AG08396 (cell line): ENCODE measurements at places on chromosomes 16 and 17.

- DNase-seq = no peak
These were observed 3.6 kb downstream of the CDC6 start for GRCh38 chr17:40291281-40291664.

DNA sequence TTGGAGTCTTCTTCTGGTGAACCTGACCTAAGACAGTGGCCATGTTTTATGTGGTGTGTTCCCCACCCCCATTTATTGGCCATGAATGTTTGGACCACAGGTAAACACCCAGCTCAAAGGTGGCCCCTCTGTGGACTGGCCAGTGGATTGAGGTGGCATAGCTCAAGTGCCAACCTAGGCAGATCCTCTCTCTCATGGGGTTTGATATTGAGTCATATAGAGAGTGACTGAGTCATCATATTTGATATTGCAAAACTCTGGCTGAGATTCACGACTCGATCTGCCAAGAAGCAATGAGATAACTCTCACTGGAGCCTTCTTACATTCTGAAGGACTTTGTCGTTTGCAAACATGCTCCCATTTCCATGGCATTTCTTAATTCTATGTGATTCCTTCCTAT is 10.5 kb upstream of the TEKT3 start:
- DNase-seq = peak; percentile 74

GRCh38 chr17:76263896-76264295 is 1.3 kb upstream of the UBALD2 start:
- DNase-seq = no peak

- peak; percentile 93 for DNase-seq
These were observed at the start of gene BCKDK for GRCh38 chr16:31108035-31108793. Gene BCKDK (plus strand): TSS chr16:31108386. CDS start chr16:31109224, 838 bp downstream.

DNA sequence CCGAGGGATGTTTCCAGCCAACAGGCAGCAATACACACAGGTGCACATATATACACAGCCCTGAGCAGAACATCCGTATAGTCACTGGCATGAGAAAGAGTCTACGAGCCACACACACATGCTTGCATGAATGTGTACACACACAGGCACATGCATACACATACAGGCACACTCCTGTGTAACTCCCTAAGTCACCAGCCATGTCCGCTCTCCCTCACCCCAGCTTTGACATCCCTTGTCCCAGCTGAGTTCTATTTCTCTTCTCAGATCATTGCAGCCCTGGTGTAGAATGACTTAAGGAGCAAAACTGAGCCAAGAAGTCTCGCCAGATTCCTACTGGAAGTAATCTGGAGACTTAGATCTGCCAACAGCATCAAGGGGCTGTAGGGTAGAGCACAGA is 13.1 kb downstream of the CDRT4 start:
- no peak for DNase-seq

DNA sequence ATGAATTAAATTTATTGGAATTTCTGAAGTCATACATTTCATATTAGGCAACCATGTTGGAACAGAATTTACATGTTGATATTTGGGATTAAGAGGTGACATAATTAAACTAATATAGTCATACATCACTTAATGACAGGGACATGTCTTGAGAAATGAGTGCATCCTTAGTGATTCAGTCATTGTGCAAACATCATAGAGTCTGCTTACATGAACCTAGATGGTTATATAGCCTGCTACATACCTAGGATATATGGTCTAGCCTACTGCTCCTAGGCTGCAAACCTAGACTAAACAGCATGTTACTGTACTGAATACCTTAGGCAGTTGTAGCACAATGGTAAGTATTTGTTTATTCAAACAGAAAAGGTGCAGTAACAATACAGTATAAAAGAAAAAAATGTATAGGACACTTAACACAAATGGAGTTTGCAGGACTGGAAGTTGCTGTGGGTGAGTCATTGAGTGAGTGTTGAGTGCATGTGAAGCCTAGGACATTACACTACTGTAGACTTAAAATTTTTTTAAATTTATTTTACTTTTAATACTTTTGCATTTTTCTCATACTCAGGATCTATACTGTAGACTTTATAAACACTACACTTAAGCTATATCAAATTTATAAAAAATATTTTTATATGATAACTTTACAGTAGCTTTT is 85.6 kb downstream of the OMG start:
- no peak for DNase-seq

- no peak for DNase-seq
These were observed 8.2 kb downstream of the SLC6A2 start for GRCh38 chr16:55663765-55664677.

DNA sequence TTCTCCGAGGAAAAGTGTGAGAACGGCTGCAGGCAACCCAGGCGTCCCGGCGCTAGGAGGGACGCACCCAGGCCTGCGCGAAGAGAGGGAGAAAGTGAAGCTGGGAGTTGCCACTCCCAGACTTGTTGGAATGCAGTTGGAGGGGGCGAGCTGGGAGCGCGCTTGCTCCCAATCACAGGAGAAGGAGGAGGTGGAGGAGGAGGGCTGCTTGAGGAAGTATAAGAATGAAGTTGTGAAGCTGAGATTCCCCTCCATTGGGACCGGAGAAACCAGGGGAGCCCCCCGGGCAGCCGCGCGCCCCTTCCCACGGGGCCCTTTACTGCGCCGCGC is at the start of gene ERBB2:
Gene ERBB2 (plus strand): TSS at position 247 of the 330 bp plus-strand sequence. CDS start 175 bp downstream, outside the sequence.
- DNase-seq = peak; percentile 85

GRCh38 chr16:67928561-67929364 is 2.9 kb downstream of the CTRL start:
- peak; percentile 80 for DNase-seq

GRCh38 chr16:1098266-1098991 is 2.4 kb upstream of the C1QTNF8 start:
- no peak for DNase-seq

GRCh38 chr17:6710317-6710716 is 2.9 kb downstream of the SLC13A5 start:
- DNase-seq = no peak

DNA sequence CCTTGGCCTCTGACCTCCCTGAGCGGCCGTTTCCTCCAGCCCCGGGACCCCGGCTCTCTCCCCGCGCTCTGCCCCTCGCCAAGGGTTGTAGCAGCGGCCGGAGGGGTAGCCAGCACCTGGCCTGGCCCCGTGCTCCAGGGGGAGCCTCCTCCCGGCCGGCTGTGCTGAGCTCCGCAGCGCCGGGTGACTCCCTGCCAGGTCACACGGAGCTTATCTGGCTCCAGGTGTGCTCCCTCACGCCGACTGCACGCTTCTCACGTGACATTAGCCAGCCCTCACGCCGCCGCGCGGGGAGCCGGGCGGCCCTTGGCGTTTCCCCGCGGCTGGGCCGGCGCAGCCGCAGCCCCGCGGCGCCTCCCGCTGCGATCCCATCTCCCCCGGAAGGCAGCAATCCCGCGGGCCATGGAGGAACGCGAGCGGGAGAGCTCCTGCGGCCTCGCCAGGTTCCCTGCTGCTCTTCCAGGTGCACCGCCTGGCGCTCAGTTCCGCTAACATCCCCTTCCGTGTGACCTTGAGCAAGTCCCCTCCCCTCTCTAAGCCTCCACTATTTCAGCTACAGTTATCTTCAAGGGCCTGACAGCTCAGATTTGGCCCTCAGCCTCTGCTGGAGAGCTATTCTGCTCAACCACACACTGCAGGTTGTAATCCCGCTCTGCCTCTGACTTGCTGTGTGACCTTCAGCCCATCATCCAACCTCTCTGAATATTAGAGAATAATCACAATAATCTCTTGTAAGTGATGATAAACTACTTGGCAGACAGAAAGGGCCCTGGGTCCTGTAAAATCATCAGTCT is 3.4 kb downstream of the MYO18A start:
- DNase-seq = peak; percentile 76

DNA sequence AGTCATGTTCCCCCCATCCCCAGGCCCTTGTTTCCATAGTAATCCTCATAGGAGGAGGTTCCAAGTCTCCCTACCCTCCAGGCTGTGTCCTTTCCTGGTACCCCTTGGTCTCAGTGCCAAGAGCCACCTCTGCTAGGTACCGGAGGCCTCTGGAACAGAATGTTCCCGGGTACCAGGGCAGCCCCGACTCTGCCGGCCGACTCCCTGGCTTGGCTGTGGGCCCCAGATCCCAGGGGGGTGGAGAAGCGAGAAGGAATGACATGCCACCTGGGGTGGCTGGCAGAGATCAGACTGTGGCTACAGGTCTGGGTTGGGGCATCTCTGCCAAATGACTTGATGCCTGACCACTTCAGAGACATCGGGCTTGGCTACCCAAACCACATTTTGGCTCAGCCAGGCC is 3.6 kb downstream of the STAC2 start:
- DNase-seq = no peak

DNA sequence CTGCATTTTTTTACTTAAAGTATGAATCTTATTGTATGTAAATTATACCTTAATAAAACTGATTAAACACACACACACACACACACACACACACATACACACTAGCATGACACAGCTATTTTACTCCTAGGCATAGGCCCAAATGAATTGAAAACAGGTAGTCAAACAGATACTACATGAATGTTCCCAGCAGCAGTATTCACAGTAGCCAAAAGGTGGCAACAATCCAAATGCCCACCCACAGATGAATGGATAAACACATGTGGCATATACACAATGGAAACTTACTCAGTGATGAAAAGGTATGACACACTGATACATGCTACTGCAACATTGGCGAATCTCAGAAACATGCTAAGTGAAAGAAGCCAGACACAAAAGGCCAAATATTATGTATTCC is 223.5 kb downstream of the CYB561 start:
- no peak for DNase-seq

DNA sequence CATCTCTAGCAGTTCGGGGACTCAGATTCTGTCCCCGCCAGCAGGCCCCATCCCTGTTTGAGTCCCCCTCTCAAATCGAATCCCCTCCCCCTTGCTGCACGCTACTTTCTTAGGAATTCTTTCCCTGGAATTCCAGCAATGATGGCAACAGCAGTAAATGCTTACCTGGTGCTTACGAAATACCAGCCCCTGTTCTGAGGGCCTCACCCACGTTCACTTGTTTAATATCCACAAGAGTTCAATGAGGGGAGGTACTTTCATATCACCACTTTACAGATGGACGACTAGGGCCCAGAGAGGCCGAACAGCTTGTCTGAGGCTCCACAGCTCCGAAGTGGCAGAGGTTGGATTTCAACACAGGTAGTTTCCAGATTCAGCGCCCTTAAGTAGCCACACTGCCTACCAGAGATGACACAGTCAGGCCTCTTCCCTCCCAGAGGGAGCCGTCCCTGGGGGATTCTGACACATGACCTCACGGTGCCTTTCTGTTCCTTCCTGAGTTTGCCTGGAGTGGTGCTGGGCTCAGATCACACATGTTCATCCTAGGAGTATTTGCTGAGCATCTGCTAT is 120.7 kb upstream of the GSE1 start:
- DNase-seq = no peak

GRCh38 chr17:8910969-8911604 is 43.6 kb upstream of the PIK3R6 start:
- DNase-seq = no peak

GRCh38 chr17:50289278-50289677 is 15.0 kb downstream of the TMEM92 start:
- DNase-seq = no peak

DNA sequence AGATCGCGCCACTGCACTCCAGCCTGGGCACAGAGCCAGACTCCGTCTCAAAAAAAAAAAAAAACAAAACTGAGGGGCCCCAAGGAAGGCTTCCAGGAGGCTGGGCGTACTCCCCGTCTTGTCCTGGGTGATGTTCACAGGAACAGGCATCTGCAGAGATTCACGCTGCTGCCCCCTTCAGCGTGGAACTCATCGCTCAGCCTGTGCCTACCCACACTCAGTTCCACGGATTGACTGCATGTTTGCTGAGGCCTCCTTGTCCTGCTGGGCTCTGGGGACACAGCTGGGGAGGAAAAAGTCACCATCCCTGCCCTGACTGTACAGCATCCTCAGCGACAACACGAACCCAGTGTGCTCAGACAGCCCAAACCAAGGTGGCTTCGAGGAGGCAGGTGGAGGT is 12.9 kb upstream of the OSGIN1 start:
- DNase-seq = no peak

DNA sequence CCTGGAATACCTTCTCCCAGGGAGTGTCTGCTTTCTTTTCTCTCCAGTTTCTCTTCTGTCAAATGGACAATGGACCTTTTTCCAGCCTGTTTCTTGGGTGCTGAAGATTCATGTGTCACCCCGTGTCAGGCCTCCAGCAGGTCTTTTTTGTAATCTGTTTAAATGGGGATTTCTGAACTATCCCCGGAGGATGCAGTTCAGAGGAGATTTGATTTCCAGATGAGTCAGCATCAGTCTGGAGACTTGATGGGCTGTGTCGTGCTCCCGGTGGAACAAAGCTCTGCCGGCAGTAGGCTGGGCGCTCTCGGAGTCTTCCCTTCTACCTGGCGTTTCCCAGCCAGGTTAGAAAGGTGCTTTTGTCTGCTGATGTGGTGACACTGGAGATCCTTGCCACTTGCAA is 440.6 kb downstream of the HS3ST3B1 start:
- DNase-seq = no peak

DNA sequence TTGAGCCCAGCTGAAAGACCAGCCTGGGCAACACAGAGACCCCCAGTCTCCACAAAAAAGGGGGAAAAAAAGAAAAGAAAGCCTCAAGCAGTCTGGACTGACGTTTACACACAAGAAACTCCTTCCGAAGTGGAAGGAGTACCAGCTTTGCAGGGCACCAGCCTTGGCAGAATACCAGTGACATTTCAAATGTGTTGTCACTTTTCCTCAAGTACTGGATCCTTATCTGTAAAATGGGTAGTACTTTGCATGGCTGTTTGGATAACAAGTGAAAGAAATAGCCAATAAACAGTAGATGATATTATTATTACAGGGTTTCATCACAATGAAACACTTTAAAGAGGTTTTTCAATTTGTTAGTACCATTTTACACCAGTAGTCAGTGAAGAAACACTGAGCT is 14.2 kb downstream of the YWHAE start:
- no peak for DNase-seq

DNA sequence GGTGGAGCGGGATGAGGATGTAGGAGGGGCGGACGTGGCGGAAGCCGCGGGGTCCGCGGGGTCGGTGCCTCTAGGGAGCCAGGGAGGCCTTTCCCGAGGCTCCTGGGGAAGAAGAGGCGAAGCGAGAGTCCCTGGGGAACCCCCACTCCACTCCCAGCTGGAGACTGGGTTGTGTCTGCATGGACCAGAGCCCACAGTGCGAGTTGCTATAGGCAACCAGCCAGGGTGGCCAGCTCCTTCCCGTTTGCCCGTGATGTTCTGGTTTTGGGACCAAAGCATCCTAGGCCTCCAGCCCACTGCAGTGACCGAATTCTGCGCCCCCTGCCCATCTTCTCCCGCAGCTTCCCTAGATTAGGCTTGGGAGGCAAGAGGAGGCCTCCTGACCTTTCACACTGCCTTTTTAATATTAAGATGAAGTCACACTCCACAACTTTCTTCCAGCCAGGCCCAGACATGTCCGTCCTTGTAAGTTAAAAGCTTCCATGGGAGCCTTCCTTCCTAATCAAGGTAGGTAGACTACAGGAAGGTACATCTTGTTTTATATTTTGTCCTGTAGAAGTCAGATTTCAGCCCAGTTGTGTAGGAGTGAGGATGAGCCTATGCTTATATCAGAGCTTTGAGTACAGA is 469 bp downstream of the AMZ2 start:
- DNase-seq = peak; percentile 78

DNA sequence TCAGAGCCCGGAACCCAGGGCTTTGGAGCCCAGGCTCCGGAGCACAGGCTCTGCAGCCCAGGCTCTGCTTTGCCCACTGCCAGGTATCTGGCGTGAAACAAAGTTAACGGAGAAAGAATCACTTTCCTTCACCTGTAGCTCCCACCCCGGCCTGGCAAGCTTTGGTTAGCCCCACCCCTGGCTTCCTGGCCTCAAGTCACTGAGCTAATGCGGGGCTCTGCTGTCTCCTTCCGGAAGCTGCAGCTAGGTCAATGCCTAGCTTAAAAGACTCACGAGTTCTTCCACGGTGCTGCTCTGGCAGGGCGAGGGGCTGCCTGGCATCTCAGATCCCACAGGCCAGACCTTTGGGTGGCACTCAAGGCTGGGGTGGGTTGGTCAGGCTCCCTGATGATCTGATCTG is 21.1 kb upstream of the SPPL2C start:
- no peak for DNase-seq
